ENCODE measurements at places on chromosomes 3 and 15.
A peak's percentile ranks its signal among the peaks of the same experiment; 100 is the strongest.

DNA sequence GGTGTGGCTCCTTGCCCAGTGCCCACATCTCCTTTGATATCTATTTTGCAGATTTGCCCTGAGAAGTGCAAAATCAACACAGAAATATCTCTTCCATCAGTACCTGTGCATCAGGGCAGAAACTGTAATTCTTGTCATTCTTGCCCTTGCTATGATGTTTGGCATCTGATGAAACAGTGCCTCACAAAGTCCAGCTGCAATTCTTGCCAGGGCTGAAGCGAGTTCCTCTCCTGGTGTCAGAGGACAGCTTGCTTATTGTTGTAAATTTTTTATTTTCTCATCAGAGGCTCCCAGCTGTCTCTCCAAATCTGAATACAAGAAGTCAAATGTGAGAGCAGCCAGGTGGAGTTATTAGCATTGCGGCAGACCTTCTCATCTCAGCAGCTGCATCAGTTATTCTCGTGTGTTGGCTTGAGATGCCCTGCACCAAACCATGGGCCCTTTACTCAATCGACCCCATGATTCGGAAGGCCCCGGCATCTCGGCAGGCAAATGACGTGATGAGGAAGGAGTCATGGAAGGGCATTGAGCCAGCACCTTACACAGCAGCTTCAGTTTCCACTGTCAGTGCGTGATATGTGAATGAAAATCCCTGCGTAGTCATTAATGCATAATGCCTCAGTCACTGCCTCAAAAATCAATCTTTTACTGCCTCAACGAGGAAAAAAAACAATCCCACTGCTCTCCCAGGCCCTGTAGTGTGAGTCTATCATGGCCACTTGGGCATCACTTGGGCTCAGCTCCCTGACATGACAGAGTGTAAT lies 93.4 kb downstream of the CCNL1 start:
- no peak for DNase-seq

DNA sequence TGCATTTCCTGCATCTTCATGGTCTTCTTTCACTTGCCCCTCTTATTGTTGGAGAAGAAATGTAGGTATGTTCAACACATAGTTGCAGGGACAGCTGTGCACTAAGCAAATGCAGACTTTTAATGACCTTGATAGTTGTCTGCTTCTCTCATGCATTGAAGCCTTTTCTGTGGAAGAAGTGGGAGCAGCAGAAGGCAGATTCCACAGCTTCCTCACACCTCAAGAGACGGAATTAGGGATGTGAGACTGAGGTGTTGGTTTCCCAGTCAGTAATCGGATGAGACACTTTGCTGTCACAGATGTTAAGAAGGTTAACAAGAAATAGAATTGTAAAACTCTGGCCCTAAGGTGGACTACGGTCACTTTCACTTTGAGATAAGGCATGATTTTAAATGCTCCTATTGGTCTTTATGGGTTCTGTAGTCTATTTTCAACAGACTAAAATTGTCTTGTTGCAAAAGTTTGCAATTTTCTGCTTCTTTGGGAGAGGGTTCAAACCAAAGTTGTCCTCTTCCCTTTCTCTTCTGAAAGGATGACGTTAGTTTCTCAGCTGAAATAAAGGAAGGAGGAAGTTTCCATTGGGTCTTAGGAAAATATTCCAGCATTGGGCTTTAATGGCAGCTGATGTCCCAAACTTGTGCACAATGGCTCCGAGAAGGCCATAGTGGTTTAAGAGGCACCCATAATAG lies 117.4 kb downstream of the LPP start:
- DNase-seq, result no peak

- no peak for DNase-seq
These were observed 11.0 kb downstream of the PLIN1 start for GRCh38 chr15:89668171-89668570.

- DNase-seq, result no peak
These were observed 441.4 kb downstream of the CNTN4 start for GRCh38 chr3:2540115-2540514.

DNA sequence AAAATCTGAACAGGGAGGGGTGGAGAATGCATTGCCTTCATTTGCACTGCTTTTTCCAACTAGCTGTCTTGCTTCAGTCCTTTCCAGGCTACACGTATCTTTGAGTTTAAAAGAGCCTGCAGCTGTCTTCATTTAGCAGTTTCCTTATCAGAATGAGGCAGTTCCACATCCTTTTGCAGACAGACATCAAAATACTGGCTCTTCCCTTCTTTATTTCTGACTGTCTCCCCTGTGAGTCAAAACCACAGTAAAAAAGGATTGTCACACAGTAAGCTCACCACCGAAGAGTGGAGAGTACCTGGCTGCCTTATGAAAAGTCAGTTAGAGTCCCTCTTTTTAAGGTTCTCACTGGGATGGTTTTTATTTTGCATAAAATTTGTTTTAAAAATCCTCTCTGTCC lies 205.5 kb upstream of the CD96 start:
- no peak for DNase-seq

DNA sequence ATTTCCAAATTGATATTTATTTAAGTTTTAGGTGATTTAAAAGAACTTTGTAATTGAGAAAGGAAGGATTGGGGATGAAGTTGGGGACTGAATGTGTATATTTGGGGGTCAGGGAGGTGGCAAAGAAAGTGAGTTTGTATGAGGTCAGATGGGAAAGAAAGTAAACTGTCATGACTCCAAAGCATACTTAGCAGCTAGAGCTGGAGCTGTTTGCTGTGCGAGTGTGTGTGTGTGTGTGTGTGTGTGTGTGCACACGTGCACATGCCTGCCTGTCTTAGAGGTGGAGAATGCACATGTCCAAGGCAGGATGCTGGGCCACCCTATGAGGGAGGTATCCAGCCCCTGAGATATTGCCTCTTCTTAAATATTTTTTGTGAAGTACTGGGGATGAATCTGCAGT lies 21.0 kb downstream of the BOC start:
- no peak for DNase-seq

DNA sequence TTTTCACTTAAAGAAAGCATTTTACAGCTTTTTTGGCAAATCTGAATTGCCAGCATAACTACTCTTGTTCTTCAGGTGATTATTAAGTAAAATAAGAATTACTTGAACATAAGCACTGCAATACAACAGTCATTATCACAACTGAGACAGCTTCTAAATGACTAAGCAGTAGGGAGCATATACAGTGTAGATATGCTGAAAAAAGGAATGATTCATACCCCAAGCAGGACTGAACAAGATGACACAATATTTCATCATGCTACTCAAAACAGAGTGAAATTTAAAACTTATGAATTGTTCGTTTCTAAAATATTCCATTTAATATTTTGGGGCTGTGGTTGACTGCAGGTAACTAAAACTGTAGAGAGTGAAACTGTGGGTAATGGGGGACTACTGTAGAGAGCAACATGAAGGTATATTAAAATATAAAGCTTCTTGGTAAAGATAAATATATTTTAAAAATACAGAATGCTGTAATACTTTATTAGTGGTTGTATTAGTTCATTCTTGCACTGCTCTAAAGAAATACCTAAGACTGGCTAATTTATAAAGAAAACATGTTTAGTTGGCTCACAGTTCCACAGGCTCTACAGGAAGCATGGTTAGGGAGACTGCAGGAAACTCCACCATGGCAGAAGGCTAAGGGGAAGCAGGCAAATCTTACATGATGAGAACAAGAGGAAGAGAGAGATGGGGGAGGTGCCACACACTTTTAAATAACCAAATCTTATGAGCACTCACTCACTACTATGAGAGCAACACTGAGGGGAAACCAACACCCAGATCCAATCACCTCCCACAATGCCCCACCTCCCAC lies 84.8 kb downstream of the DCLK3 start:
- no peak for DNase-seq

DNA sequence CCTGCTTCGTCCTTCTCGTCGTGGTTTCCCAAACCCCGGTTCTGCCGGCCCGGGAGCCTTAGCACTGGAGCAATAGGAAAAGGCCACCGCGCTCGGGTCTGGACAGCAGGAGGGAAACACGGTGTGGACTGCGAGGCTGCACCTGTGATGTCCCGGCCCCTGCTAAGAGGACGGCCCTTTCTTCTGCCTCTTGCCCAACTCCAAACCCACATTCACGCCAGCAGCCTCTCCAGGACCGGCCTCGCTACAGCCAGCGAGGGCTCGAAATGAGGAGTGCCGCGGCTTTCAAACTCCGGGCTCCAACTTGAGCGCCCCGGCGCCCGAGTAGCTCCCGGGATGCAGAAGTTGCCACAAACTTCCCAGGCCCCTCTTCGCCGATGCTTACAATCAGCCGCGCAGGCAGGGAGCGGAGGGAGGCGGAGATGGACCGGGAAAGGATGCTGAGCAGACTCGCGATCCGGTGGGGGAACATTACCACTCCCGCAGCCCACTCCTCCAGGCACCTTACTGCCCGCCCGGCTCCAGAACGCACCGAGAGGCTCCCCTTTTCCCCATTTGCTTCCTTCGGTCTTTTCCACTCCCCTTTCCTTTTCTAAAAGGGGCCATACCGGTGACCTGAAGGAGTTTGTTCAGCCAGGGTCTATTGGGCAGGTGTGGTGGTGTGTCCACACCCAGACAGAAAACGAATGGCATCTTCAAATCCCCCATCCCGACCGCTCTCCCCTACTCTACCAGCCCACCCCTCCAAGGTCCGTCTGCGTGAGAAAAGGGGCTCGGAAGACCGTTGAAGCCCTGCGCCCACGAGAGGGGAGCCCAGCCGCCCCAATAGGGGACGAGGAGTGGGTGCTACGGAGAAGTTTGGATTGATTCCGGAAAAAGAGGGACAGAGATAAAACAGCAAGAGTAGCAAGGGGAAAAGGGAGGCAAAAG lies 18.8 kb upstream of the SATB1 start:
- no peak for DNase-seq

- DNase-seq, result no peak
These were observed 1084.5 kb downstream of the ROBO1 start for GRCh38 chr3:78683284-78683683.

- no peak for DNase-seq
These were observed 67.5 kb upstream of the LRRFIP2 start for GRCh38 chr3:37241880-37242279.

- peak; percentile 72 for DNase-seq
These were observed 11.7 kb upstream of the SEMA3B start for GRCh38 chr3:50256978-50257890.

- DNase-seq, result no peak
These were observed 27.0 kb downstream of the PSTPIP1 start for GRCh38 chr15:77021803-77022381.

GRCh38 chr3:64216274-64217147 lies 8.8 kb downstream of the PRICKLE2 start:
- DNase-seq, result no peak

DNA sequence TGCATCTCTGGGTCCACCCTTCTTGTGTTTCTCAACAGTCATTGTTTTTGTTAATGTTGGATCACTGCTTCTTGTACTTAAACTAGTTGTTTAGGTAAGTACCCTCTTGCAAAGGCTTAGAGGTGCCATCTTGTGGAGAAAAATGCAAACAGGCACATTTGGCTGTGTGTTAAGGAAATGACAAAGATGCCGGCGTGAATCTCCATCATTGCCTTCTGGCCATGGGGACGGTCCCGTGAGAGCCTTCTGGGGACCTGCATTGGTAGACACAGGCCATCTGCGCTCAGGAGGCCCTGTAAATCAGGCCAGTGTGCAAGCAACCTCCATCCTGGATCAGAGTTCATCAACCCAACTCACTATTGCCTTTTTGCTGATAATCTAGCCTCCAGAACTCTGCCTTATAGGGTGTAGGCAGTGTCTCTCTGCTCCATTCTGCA lies 158.6 kb upstream of the NR2E3 start:
- DNase-seq, result peak; percentile 19

DNA sequence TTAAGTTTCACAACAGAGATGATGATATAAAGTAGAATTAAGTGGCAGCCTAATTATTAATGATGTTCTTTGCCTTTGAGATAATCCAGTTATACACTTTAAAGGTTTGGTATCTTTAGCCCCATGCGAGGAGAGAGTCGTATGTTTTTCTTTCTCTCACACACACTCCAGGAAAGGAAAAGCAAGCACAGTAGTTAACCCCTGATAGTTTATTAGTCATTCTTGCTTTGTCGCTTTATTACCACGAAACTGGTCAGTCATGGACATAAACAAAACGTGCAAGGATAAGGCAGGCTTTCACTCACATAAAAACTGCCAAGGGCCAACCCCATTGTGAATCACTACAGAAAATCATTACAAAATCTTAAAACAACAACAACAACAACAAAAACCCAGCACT lies 866.9 kb downstream of the FHIT start:
- DNase-seq, result no peak

GRCh38 chr3:54599716-54600115 lies 328.1 kb downstream of the LRTM1 start:
- no peak for DNase-seq

- DNase-seq, result no peak
These were observed 52.4 kb downstream of the HEG1 start for GRCh38 chr3:125003369-125003853.

GRCh38 chr15:73699249-73700040 lies 15.3 kb downstream of the CD276 start:
- DNase-seq, result no peak

DNA sequence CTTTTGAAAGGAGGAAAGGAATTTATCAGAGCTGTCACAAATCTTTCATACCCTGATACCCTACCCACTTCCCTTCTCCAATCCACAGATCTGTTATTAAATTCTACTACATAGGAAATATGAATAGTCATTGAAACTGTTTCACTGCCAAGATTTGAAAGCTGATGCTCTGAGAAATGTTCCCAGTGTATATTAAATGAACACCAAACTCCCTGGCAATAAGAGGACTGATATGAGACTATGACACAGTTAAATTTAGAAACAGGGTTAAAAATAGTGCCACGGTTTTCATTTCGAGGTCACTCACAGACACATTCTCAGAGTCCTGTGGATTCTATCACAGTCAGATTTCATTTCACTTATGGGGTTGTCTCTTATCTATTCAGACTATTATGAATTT lies 27.2 kb upstream of the GBE1 start:
- no peak for DNase-seq

DNA sequence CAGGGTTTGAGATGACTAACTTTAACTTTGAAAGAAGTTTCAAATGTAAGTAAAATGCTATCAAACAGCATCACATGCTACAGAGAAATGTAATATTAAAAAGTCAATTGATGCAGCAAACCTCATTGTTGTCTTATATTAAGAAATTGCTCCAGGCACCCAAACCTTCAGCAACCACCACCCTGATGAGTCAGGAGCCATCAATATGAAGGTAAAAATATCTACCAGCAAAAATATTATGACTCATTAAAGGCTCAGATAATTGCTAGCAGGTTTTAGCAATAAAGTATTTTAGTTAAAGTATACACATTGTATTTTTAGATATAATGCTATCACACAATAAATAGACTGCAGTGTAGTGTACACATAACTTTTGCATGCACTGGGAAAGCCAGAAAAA lies 746.3 kb downstream of the ZPLD1 start:
- no peak for DNase-seq

- no peak for DNase-seq
These were observed 84.4 kb upstream of the HES1 start for GRCh38 chr3:194051366-194052149.

- no peak for DNase-seq
These were observed 34.3 kb downstream of the IGDCC3 start for GRCh38 chr15:65343374-65343981.

- no peak for DNase-seq
These were observed 512.7 kb upstream of the CDIN1 start for GRCh38 chr15:36066757-36067156.
